ENCODE measurements at places on chromosomes 1 and 21. TPM values are rescaled to one million over a fixed set of nuclear protein-coding genes. Genes with fewer than 3 reads are reported as not detected.

- peak; percentile 73 for DNase-seq
Measured at GRCh38 chr1:178092878-178093493, 918 bp upstream of the RASAL2 start.

DNA sequence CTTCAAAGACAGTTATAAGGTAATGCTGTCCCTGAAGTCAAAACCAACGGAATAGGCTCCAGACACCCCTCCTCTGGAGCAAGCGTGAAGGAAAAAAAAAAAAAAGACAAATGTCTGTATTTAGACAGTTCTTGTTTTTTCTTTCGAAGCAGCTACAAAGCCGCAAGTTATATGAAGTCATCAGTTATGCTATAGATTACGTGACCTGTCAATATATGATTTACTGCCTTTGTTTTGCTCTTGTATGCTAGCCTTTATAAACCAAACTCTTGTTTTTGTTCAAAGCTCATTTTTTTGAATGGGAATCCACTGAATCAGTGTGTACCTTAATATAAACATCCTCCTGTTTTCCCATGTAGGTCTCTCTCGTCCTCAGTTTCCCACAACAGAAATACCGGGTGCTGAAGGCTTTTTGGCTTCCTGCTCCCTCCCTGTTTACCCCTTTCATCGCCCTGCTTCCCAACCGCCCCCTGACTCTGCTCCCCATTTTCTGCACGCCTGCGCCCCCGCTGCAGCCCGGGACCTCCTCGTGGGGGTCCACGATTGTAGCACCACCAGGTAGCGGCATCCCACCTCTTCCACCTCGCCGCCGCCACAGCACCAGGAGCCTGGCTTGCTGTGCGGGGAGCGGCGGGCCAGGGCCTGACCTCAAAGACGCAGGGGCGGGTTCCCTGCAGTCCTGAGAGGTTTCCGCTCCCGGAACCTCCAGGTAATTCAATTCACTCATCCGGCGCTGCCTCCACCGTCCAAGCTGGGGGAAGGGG is 5.2 kb upstream of the ZNF678 start:
- DNase-seq = peak; percentile 54

DNA sequence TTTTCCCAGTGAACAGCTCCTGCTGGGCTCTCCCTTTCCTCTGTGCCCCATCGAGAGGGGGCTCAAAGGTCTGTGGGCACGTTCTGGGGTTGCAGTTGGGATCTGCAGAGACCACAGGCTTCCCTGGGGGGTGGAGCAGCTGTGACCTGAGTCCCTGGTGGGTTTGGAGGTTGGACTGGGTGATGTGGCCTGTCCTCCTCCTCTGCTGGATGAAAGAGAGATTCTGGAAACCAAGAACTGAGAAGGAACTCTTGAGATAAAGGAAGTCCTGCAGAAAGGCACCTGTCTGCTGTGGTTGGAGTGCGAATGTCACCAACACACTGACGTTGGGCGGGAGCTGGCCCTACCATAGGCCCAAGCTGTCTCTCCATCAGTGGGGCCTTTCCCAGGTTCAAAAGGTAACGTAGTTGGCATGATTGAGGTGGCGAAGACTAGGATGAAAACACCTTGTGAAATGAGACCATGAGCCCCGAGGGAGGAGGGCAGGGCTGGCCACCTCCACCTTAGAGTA is 35.8 kb upstream of the ETV3 start:
- no peak for DNase-seq

DNA sequence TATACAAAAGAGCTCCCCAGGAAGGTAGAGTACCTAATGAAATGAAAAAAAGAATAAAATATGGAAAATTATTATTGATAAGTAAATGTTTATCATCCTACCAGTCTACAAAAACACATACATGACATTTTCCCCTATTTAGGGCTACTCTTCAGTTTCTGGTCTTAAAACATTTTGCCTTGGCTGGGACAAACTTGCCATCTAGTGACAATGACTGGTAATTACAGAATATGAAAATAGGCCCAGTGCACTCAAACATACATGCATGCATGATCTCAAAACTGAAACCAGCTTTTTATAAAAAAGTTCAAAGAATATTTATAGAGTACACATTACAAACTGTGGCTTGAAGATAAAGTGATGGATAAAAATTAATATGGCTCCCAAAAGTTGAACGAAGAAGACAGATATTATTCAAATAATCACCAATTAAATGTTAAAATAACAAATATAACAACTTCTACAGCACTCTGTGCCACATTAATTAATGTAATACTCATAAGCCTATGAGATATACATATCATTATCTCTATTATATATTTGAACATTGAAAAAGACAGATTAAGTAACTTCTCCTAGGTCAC is 10.5 kb upstream of the RNPC3 start:
- DNase-seq = no peak

DNA sequence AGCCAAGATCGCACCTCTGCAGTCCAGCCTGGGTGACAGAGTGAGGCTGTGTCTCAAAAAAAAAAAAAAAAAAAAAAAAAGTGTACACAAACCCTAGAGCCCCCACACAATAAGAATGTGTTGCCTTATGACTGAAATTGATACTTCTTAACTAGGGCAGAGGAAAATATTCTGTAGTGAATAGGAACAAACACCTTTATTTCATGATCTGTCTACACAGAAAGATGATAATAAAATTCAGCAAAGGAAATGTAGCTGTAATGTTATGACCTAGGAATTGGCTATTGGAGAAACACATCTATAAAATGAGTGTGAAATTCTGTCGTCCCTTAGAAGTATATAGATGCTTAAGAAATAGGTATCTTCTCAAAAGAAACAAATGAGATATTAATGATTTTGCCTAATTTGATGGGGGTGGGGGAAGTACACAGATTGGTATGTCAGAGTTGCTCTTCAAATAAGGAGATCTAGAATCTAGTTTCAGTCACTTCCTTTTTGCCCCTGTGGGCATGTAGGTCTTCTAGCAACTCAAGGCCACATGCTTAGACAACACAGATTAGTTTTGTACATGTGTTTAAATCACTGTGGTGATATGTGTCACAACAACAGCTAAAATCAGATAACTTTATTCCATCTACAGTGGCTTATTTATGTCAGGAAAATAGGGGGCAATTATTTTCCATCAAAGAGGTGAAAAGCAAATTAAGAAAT is 10.7 kb upstream of the GPR25 start:
- DNase-seq = no peak

GRCh38 chr1:65068202-65069010 is 79.6 kb upstream of the AK4 start:
- peak; percentile 91 for DNase-seq

- no peak for DNase-seq
Measured at GRCh38 chr1:178564086-178564782, 51.3 kb downstream of the TEX35 start.

DNA sequence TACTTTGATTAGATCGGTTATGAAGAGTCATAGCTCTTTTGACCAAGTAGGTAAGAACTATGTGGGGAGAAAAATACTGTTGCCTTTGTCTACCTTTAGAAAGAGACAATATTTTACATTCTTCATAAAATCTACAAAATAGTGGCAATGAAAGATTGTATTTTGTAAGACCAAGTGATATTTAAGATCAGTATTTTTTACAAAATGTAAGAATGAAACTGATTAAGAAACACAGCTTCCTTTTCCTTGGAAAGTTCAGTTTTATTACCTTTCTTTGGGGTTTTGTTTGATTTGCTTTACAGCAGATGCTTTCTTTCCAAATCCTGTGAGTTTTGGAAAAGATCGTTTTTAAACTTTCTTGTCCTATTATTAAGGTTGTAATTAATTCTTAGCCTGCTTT is 69.8 kb downstream of the SLC35A3 start:
- peak; percentile 58 for DNase-seq

GRCh38 chr1:169624122-169624521 is 5.8 kb downstream of the SELP start:
- DNase-seq = no peak

GRCh38 chr1:9080705-9081291 is 11.4 kb upstream of the SLC2A5 start:
- DNase-seq = no peak

- peak; percentile 92 for DNase-seq
Measured at GRCh38 chr1:54229281-54229891, 29.4 kb downstream of the MRPL37 start.

DNA sequence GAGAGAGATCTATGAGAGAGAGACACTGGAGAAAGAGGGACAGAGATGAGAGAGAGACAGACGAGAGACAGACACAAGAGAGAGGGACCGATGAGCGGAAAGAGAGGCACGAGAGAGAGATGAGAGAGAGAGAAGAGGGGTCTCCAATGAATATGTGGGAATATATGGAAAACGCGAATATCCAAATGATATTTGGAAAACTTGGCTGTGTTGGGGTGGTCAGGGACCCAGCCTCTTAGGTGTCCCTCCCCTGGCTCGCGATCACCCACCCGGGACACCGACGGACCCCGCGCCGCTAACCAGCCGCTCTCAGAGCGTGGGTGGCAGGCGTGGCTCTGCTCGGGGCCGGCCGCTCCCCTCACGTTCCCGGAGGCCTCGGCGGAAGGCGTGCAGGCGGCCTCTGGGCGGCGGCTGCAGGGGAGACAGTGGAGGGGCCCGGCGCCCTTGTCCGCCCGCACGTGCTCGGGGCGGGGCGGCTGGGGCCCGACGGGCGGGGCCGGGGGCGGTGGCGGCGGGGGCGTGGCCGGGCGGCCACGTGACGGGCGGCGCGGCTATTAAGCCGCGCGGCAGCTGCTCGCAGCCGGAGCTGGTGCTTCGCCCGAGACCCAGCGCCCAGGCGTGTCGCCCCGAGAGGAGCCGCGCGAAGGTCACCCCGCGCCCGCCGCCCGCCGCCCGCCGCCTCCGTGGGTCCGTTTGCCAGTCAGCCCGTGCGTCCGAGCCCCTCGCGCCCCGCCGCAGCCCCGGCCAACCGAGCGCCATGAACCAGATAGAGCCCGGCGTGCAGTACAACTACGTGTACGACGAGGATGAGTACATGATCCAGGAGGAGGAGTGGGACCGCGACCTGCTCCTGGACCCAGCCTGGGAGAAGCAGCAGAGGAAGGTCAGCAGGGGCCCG is at the start of gene ACTN2:
TSS of gene ACTN2 (plus strand) at position 583 of the 898 bp plus-strand sequence. CDS start at position 758, 175 bp downstream.
- peak; percentile 81 for DNase-seq

- DNase-seq = no peak
Measured at GRCh38 chr1:10252508-10252907, 42.1 kb downstream of the KIF1B start.

GRCh38 chr1:8022395-8023286 is 3.5 kb downstream of the ERRFI1 start:
- DNase-seq = no peak

DNA sequence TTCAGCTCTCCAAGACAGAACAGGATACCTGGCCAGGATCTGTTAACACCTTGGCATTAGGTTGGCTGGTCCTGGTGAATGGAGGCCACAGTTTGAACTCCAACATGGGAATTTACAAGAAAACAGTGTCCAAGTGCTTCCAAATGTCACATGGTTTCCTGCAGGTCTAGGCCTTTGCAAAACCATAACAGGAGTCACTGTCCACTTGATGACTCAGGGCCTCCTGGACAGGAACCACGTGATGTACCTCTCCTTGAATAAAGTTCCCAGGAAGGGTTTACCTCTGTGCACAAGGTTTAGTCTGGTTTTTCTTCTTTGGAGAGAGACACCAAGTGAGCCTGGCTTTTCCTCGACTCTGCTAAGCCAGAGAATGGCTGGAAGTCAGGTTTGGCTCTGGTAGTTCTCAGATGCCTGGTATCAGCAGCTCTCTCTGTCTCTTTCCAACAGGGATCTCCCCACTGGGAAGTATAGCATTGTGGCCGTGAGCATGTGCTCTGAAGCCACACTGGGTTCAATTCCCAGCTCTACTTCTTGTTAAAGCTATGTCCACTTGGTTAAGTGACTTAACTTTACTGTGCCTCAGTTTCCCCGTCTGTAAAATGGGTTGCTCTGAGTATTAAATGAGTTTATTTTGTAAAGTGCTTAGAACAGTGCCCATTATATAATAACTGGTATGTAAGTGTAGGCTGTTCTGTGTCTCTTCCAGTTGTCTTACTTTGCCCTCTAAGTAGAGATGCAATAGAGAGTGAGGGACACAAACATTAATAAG is 27.3 kb upstream of the TMEM61 start:
- peak; percentile 63 for DNase-seq

GRCh38 chr1:109906160-109906838 is 4.3 kb upstream of the CSF1 start:
- no peak for DNase-seq

- DNase-seq = no peak
Measured at GRCh38 chr1:2466958-2467554, 9.0 kb upstream of the PLCH2 start.

DNA sequence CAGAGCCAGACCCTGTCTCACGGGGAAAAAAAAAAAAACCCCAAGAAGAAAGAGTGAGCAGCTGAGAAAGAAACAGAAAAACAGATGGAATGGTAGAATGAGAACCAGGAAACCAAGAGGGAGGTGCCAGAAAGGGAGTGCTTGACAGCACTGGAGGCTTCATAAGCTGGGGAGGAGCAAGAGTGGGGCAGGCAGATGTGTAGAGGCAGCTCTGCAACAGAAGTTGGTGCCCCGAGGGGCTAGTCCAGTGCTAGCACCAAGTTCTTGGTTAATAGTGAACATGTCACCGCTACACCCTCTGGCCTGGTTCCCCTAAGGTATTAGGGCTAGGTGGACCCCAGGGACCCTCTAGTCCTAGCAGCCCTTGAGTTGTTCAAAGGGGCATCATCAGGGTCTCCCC is 98.0 kb downstream of the TGFBR3 start:
- DNase-seq = no peak

DNA sequence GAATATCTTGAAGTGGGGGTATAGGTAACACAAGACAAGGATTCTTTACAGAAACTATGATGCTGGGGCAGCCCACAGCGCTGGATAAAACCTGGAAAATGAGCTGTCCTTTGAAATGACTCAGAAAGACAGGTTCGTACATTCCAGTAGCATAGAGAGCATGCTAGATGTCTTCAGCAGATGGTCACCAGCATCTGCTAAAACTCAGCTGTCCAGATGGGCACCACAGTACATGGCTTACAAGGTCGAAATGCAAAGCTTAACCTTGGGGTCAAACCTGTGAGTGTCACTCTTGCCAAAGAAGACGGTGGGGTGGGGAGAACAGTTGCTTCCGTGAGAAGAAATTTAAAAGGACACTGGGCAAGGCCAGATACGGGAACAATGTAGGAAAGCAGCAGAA is 41.3 kb upstream of the TRIM45 start:
- DNase-seq = no peak

GRCh38 chr1:27999055-27999454 is 39.3 kb downstream of the XKR8 start:
- DNase-seq = peak; percentile 27

GRCh38 chr1:30444850-30445249 is 278.5 kb downstream of the MATN1 start:
- DNase-seq = no peak

- DNase-seq = no peak
Measured at GRCh38 chr21:26057477-26058170, 112.9 kb downstream of the APP start.

The GLRX2 gene
- 9.4 TPM for total RNA-seq

The KANK4 gene
- total RNA-seq = under 0.01 TPM

The UBXN10 gene
- total RNA-seq = under 0.01 TPM

The CAMSAP2 gene
- total RNA-seq = 55.7 TPM

The UBE2U gene
- total RNA-seq = not detected

The TCHHL1 gene
- not detected for total RNA-seq

The LCE2A gene
- total RNA-seq = not detected

The HAPLN2 gene
- not detected for total RNA-seq

The C1QTNF12 gene
- total RNA-seq = 0.36 TPM

The CSTB gene
- 18.3 TPM for total RNA-seq

The ADGRL4 gene
- total RNA-seq = 16.6 TPM

All from osteoblast (primary cell).